ENCODE measurements at places on chromosomes 5 and 9.

- no peak for DNase-seq
Measured at GRCh38 chr5:50445296-50445949, 4.3 kb upstream of the EMB start.

DNA sequence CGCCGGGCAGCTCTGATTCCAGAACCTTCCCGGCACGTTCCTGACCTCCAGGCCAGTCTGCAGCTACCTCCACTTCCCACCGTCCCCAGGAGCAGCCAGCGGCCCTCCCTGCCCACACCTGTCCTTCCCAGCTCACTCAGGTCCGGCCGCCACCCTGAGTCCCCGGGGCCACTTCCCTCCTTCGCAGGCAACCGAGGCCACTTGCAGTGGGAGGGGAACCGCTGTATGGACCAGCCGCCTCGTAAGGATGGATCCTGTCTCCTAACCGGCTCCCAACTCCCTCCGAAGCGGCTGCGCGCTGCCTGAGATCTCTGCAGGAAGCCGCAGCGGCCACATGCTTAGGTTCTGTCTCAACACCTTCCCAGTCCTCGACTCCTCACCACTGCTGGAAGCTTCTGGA is 7.5 kb downstream of the TMEM250 start:
- DNase-seq: no peak

DNA sequence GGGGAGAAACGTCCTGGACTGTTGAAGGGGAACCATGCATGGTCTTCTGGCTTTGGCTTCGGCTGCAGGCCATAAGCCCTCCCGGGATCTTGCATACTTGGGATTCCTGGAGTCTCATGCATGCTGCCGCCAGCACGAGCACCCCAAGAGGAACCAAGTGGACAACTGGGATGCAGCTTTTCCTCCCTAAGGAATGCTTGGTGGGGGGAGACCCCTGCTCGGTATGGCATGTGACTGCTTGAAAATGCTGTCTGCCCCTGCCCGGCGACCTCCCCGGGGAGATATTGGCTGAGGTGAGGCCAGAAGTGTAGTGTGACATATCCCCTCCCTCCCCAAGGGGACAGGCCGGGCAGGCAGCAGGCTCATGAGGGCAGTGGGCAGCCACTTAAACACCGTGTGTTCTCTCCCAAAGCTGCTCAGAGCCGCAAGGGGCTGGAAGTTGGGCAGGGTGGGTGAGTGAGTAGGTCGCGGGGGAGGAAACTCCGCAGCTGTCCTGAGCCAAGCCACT is 15.7 kb downstream of the TMEM171 start:
- no peak for DNase-seq

DNA sequence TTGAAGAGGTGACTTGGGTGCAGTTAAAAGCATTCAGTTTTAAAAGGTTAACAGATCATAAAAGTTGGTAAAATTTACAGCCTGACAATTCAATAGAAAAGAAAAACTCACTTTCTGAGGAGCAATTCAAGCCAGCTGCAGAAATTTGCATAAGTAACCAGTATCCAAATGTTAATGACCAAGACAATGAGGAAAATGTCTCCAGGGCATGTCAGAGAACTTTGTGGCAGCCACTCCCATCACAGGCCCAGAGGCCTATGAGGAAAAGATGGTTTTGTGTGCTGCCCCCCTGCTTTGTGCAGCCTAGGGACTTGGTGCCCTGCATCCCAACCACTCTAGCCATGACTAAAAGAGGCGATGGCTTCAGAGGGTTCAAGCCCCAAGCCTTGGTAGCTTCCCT is 1406.5 kb upstream of the ACO1 start:
- no peak for DNase-seq

DNA sequence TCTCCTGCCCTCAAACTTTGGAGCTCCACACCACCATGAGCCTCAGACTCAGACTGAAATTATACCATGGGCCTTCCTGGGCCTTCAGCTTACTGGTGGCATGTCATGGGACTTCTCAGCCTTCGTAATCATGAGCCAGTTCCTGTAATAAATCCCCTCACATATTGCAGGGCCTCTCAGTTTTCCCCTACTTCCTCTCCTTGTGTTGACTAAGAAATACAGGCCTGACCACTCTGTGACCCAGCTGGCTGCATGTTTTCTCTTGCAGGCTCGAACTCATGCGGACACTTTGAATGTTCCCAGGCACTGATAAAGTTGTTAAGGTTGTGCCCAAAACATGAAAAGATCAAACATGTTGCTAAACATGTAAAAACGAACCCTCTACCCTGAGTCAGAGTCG is 26.2 kb upstream of the SHC3 start:
- DNase-seq: no peak

GRCh38 chr9:91424403-91425176 is 958 bp upstream of the NFIL3 start:
- DNase-seq: peak; percentile 92
